Immature natural killer cell (primary cell): ENCODE measurements at places on chromosomes 7 and 10.
A peak's percentile ranks its signal among the peaks of the same experiment; 100 is the strongest.

GRCh38 chr7:47714669-47715607, 133.0 kb upstream of the TNS3 start:
- DNase-seq: no peak

- no peak for DNase-seq
These were observed 65.8 kb downstream of the ATXN7L1 start for GRCh38 chr7:105810556-105810955.

DNA sequence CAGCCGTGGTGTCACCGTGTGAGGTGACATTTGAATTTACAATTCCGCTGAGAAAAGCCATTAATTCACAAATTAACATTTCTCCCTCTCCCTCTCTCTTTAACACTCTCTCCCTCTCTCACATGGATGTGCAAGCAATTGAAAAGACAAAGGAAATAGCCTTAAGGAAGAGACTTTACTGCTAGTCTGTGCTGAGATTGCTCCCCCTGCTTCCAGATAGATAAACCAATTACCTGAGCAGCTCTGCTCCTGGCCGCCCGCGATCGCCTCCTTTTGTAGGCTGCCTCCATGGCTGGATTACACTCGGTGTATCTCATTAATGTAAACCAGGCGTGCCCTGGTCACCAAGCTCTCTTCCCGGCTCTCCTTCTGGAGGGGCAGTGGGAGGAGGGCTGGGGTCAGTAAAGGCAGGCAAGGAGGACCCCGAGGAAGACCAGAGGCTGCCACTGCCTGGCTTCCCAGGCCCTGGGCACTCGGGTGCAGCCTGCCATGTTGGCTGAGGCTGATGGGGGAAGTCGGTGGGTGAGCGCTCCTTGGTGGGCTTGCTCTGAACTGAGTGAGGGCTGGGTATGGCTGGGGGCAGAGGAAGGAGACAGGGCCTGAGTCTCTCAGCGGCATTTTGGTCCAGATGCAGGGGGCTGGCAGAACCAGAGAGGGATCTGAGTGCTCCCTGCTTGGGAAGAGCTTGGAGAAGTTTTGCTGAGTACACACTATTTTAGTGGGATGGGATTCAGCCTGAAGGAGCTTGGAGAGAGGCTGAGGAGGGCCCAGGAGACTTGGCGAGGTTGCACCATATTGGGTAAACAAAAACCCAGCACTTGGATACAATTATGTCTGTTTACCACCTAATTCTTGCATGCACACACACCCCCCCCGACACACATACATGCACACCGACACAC, 42.9 kb downstream of the PAX2 start:
- DNase-seq: no peak

- DNase-seq: no peak
These were observed 103.0 kb downstream of the MYOF start for GRCh38 chr10:93378997-93379730.

- DNase-seq: no peak
These were observed 980.0 kb downstream of the DNAJB9 start for GRCh38 chr7:109549471-109550193.

DNA sequence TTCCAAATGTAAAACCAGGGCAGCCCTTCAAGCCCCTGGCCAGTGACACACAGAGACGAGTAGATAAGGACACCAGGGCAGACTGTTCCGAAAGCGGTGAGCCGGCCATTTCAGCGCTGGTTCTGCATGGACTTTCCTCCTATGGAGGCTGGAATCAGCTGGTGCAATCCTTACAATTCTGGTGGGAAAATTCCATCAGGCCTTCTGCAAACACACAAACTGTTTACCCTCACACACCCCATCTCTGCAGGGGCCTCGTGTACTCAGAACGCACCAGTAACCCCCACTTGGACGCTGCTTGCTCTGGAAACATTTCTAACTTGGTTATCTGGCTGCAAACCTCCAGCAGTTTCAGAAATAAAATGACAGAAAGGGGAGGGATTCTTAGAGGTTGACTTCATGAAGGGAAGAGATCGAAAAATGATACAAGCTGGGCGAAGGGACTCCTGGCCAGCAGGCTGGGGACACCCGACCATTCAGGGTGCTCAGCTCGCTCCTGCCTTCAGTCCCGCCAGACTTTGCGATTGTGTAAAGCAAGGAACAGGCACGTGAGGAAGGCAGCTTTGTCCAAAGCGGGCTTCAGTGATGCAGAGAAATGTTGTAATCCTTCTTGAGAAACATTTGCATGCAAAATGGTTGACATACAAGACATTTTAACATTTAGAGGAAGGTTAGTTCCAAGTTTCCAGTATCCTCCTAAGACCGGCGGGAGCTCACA, 19.7 kb upstream of the SHH start:
- no peak for DNase-seq

DNA sequence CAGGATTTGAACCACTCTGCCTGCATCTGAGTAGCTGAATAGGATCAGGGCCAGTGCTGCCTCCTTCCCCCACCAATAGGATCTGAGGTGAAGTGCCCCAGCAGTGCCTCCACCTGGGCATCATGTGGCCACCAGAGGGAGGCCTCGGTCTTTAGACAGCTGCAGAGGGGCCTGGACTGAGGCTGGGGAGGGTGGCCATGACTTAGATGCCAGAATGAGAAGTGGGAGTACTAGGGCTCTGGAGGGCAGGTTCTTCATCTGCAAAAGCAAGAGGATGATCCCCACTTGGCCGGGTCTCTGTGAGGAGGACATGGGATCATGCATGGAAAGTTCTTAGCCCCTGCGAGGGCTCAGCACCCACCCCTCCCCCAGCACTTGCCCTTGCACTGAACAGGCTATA, 56.9 kb downstream of the NEUROG3 start:
- DNase-seq: no peak

- DNase-seq: no peak
These were observed 138.1 kb upstream of the UNC5B start for GRCh38 chr10:71074176-71074755.

- no peak for DNase-seq
These were observed 61.6 kb downstream of the LHPP start for GRCh38 chr10:124522933-124523871.

DNA sequence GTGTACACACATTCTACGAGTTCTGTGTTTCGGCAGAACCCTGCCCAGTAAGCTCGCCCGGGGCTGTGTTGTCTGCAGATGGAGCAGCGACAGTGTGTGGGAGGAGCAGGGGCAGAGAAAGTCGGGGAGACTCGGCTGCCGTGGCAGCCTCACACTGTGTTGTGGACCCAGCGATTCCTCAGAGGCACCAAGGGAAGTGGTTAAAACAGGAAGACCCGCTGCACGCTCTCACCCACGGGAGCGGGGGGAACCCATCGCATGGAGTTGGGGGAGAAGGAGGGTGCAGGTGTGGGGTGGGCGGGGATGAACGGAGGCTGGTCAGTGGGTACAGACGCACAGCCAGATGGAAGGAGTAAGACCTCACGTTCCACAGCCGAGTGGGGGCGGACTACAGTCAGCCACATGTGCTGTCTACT, 250.2 kb downstream of the ELFN1 start:
- peak; percentile 63 for DNase-seq

- DNase-seq: no peak
These were observed 406 bp downstream of the ZP3 start for GRCh38 chr7:76425156-76425555.

DNA sequence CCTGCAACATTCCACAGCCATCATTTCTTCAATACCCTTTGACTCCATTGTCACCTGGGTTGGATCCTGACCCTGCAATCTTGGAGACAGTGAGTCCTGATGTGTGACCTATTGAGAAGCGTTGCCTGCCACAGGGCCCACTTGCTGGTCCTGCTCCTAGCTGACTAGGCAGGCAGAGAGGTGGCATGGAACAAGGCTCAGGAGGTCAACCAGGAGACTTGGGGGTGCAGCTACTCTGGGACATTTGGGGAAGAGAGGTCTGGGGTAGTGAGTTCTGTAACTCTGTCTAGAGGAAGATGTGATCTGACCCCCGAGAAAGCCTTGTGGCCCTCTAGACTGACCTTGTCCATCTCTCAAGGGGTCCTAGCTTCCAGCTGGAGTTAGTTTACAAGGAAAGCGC, 1.8 kb downstream of the ZMIZ2 start:
- no peak for DNase-seq

DNA sequence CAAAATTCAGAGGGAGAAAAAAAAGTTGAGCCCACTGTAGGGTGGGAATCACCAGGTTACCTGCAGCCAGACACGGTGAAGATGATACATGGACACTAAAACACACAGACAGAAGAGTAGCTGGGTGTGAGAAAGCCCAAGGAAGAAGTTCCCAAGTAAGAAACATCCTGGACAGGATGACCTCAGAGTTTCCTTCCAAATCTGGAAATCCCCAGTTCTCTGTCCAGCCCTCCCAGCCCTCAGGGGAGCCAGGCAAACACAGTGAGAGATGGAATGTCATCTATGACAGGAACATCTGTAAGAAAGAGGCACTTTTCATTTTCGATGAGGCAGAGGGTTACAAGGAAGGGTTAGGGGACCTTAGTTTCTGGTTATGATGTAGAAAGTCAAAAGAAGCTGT, 125.1 kb upstream of the LYZL1 start:
- no peak for DNase-seq

DNA sequence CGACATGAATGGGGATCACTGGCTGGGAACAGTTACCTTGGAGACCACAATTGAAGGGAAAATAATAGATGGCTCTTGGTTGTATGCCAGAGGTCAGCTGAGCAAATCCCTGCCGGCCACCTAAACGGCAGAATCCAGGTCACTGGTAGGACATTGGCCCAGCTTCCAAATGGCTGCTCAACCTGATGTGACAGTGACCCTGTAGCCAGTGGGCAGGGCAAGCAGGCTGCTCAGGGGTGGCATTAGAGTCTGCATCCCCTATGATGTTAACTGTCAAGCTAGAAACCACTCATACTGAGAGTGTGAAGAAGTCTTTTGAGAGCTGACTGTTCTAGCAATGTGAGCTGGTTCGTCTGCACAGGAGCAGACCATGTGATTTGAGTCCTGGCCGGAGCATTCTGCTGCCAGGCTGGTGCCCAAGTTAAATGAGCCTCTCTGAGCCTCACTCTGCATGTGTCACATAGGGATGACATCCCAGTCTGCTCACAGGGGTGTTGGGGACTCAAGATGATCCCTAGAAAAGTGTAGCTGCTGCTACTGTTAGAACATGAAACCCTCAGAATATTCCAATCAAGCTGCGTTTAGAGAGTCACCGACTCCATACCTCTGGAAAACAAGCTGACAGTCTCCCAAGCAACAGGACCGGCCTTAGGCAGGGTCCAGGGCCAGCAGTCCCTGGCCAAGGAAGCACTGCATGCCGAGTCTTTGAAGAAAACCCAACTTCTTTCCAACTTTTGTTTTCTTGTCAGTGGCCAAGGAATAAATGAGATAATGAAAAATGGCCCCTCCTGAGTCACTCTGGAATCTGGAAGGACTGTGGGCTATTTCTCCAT, 69.7 kb downstream of the VWA2 start:
- DNase-seq: no peak

DNA sequence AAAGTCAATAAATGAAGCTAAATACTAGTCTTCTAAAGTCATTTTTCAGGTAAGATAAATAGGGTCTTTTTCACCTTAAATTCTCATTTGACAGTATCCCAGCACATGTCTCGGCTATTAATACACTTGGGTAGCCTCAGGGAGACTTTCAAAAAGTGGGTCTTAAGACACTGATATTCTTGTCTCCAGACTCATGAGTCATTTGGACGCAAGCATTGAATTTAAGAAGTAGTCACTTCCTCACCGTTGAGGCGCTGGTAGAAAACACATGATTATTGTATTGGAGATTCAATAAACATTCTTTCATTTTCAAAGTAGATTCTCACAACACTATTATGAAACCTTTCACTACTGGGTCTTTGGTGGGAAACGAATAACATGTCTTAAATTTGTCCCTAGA, 108.9 kb upstream of the SP8 start:
- no peak for DNase-seq

DNA sequence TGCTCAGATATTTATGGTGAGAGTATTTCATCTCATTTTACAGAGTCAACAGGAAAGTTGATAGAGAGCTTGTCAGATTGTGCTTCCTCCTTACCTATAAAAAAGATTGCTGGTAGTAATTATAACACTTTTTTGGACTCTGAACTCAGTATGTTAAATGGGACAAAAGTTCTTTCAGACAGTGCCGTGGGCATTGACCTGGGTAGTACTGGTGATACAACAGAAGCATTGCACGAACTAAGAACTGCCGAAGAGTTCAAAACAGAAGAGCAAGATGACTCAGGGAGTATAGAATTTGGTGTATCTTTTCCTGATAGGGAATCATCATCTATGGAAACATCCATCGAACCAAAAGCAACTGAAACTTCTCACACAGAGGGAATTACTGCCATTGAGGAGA, 58.6 kb downstream of the LOXL4 start:
- no peak for DNase-seq

DNA sequence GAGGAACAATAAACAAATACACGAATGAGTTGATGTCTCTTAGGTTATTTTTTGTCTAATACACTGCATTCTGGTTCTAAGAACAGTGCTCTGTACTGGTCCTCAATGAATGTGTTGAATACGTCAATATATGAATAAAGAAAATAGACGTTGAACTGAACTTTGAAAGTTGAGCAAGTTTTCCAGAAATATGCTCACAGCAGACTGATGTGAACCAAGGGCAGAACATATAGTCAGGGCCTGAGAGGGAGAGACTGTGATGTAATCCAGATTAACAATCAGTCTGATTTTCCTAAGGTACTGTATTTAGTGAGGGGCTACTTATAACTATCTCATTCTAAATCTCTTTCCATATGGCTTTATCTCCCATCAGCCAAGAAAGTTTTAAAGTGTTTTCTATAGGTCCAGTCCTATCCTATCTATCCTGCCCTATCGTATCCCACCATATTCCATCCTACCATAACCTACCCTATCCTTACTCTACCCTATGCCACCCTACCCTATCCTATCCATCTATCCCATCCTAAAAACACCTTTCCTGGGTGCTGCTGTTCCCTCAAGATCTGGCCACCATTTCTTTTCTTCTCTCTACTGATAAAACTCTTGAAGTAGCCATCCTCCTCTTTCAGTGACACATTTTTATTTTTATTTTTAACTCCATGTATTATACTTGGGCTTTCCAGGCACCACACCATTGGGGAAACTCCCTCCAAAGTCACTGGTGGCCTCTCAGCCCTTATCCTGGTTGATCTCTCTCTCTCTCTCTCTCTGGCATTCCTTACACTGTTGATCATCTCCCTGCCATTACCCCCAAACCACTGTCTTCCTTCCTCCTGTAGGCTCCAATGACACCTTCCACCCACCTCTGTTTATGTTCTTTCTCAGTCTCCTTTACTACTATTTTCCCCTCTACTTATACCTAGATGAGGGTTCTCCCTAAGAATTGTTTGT, 212.3 kb upstream of the SLC26A5 start:
- DNase-seq: no peak

GRCh38 chr7:132438926-132439325, 137.3 kb downstream of the PLXNA4 start:
- no peak for DNase-seq

- no peak for DNase-seq
These were observed 950.2 kb downstream of the GATA3 start for GRCh38 chr10:9004736-9005135.

GRCh38 chr7:15781944-15782343, 95.5 kb upstream of the MEOX2 start:
- no peak for DNase-seq

DNA sequence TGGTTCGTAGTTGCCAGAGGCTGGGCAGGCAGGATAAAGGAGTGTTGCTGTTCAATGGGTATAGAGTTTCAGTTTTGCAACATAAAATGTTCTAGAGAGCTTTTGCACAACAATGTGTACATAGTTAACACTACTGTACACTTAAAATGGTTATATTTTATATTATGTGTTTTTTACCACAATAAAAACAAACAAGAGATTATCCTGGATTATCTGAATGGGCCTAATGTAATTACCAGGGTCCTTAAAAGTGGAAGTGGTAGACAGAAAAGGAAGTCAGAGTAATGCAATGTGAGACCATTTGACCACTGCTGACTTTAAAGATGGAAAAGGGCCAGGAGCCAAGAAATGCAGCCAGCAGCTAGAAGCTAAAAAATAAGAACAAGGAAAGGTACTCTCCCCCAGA, 159.7 kb downstream of the SGMS1 start:
- no peak for DNase-seq
